HTR-8/SVneo (cell line): ENCODE measurements at places on chromosomes 4 and X.

DNA sequence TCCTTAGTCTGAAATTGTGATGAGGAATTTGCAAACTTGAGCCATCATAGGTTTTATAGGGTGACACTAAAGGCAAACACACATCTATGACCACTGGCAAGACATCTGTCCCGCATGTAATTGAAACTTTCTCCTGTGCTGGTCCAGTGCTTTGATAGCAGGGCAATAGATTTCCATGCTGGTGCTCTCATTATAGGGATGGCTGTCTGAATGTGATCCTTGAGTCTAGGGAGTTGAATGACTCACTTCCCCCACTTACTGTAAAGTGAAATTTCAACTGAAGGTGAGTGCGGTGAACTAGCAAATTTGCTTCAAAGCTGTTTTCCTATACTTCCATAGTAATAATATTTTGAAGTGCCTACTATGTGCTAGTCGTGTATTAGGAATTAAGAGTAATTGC lies 1630.0 kb downstream of the STIM2 start:
- DNase-seq: no peak

DNA sequence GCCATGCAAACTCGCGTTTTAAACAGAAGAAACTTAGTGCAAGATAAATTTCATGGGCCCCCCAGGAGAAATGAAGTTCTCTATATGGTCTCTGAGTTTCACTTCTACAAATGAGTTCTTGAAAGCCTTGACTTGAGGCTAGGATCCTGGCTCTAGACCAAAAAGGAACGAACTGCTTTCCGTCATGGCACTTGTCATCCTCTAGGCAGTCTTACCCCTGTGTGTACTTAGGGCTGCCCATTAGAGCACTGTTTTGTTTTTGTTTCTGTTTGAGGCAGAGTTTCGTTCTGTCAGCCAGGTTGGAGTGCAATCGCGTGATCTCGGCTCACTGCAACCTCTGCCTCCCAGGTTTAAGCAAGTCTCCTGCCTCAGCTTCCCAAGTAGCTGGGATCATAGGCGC lies 29.0 kb downstream of the RNF4 start:
- no peak for DNase-seq

DNA sequence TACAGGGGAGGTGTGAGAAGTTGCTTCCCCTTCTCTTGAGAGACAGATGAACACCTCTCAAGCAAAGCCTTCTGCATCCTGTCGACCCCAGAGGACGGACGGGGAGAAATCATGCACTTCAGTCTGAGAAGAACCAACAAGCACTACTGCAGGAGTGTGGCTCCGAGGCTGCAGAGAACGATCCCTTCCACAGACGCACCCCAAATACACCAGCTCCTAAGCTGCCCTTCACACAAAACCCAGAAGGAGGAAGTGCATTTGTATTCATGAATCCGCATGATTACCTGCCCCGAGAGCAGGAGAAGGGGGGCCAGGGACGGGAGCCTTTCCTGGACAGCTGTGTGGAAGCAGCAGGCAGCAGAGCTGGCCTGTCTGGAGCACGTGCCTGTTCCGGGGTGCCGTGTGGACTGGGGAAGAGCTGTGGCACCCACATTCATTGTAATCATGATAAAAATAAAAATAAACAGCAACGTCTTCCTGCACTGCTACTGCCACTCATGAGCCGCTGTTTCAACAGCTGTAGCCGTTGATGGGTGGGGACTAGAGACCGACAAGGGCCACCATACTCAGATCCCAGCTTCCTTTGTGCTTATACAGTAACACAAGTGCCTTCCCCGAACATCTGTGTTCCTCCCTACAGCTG lies 42.9 kb downstream of the ACSL1 start:
- no peak for DNase-seq

- DNase-seq: no peak
Measured at GRCh38 chr4:25062098-25062497, 31.4 kb upstream of the LGI2 start.

DNA sequence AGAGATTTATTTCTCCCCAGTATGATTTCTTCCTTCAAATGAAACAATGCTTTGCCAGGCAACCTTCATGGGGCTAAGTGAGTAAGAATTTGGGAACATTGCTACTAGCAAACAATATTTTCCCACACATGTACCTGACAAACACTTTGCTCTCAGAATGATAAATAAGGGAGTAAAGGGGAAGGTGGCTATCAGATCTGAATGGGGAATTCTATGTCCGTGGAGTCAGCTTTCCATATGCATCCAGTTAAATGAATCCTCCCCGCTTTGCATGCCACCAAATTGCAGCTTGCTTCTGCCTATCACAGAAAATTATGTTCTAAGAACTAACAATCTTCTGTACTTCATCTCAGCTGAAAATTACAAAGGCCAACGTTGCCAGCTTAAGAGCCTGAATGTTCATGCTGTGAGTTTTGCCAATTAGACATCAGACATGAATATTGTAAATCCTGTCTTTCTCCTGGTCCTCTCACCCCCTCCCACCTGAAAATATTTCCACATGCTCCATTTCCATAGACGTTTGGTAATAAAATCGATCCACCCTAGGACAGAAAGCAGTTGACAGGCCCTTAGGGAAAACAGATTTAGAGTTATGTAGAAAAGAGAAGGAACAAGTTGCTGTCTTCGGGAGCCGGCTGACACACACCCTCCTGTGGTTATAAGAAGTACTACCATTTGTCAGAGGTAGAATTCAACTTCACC lies 6.3 kb downstream of the MEPE start:
- peak; percentile 10 for DNase-seq

- no peak for DNase-seq
Measured at GRCh38 chr4:60805500-60806313, 394.4 kb upstream of the ADGRL3 start.

GRCh38 chr4:100649417-100649816 lies 131.6 kb upstream of the EMCN start:
- DNase-seq: no peak

DNA sequence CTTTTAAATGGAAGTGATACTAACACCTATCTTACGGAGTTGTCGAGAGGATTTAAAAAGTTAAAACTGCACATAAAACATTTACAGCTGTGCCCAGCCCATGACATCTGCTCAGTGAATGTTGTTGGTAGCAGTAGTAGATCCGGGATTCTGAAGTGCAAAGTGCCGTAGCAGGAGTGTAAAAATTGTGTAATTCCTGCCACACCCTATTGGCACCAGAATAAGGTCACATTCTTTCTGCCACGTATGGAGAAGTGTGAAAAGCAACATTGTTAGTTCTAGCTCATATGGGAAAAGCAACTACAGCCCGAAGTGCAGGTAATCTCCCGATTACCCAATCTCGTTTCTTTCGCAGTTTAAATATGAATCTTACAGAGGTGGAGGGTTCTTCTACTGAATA lies 31.2 kb downstream of the PRIMPOL start:
- no peak for DNase-seq

DNA sequence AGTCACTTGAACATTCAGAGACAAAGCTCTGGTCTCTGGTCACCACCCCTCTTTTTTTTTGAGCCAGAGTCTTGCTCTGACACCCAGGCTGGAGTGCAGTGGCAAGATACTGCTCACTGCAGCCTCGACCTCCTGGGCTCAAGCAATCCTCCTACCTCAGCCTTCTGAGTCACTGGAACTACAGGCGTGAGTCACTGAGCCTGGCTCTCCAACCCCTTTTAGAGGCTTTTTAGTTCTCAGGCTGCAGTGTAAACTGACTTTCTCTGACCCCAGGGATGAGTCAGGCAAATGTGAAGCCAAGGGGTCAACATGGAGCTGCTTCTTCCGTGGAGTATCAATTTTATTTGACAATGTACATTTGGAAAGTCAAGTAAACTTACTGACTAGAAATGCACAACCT lies 229.2 kb downstream of the PTTG2 start:
- DNase-seq: peak; percentile 39

GRCh38 chr4:128782076-128782715 lies 27.3 kb upstream of the JADE1 start:
- DNase-seq: no peak

- no peak for DNase-seq
Measured at GRCh38 chrX:46551494-46552128, 6.4 kb upstream of the ZNF674 start.

DNA sequence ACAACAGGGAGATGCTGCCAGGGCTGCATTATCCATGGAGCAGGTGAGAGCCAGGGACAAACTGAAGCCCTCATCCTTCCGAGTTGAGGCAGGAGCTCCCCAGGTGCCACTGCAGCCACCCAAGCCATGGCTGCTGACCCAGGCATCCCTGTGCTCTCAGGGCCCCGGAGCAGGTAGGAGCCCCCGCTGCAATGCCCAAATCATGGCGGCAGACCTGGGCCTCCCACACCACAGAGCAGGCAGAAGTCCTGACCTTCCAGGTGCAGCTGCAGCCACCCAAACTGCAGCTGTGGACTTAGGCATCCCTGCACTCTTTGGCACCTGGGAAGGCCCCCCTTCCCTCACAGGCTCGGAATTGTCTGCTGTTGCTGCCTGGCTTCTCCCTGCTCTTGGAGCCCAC lies 443.6 kb downstream of the ARAP2 start:
- no peak for DNase-seq

DNA sequence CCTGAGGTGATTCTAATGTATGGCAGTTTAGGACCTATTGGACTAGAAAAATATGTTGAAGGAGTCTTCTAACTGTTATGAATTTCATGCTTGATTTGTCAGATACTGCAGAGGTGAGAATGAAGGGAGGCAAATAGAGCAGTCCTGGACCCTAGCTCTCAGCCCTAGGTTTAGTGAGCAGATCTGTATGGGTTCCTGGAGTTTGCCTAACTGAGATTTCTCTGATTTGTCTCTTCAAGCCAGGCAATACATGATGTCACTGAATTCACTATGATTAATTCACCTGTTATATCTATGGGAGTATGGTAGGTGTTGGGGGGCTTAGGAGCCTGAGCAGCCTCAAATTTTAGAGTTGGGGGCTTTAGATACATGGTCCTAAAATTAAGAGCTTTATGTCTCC lies 2.6 kb downstream of the MND1 start:
- DNase-seq: no peak

GRCh38 chr4:6495736-6496135 lies 23.3 kb upstream of the PPP2R2C start:
- DNase-seq: no peak

- DNase-seq: no peak
Measured at GRCh38 chr4:158067646-158068045, 105.2 kb downstream of the GASK1B start.

GRCh38 chr4:80365928-80366327 lies 30.4 kb downstream of the CFAP299 start:
- DNase-seq: peak; percentile 21

DNA sequence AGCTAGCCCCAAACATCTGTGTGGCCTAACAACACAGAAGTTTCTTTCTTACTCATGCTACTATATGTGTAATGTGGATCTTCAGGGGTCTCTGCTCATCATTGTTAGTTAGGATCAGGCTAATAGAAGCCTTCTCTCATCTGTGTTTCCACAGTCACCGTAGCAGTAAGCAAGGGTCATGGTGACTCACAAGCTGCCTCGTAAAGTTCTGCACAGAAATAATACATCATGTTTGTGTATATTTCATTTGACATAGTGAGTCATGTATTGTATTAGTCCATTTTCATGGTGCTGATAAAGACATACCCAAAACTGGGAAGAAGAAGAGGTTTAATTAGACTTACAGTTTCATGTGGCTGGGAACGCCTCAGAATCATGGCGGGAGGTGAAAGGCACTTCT lies 38.7 kb downstream of the SLC4A4 start:
- peak; percentile 9 for DNase-seq

GRCh38 chr4:105548483-105548882 lies 3.9 kb upstream of the ARHGEF38 start:
- DNase-seq: no peak

- DNase-seq: no peak
Measured at GRCh38 chr4:10093801-10094552, 22.6 kb downstream of the WDR1 start.

- DNase-seq: no peak
Measured at GRCh38 chrX:81586096-81586495, 384.2 kb downstream of the SH3BGRL start.

DNA sequence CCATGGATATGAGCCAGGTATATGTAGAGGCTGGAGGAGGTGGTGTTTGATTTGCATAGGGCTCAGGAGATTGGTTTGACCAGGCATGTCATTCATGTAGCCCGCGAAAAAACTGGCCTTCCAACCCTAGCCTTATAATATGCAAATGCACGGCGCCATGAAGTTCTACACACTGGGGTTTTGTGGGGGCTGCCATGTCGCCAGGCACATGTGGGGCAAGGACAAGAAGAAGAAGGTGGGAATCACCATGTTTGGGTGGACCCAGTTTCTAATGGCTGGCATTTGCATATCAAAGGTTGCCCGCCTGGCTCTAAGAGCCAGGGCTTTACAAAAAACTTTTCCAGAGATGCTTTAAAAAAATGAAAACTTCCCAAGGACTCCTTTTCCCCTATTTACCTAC lies 1251.0 kb downstream of the PCDH18 start:
- no peak for DNase-seq

- no peak for DNase-seq
Measured at GRCh38 chr4:55409468-55410171, 13.9 kb downstream of the TMEM165 start.

- no peak for DNase-seq
Measured at GRCh38 chrX:95427389-95427788, 1257.3 kb upstream of the DIAPH2 start.

DNA sequence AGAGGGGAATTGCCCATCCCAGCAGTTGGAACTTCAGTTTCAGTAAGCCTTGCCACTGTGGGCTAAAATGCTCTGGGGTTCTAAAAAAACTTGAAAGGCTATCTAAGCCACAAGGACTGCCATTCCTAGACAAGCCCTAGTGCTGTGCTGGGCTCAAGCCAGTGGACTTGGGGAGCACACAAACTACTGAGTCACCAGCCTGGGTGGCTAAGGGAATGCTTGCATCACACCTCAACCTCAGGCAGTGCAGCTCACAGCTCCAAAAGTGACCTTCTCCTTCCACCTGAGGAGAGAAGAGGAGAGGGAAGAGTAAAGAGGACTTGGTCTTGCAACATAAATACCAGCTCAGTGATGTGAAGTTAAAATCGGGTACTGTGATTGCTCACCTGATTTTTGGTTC lies 116.7 kb upstream of the GLRA2 start:
- DNase-seq: no peak

GRCh38 chr4:122044501-122044900 lies 92.6 kb upstream of the TRPC3 start:
- no peak for DNase-seq

DNA sequence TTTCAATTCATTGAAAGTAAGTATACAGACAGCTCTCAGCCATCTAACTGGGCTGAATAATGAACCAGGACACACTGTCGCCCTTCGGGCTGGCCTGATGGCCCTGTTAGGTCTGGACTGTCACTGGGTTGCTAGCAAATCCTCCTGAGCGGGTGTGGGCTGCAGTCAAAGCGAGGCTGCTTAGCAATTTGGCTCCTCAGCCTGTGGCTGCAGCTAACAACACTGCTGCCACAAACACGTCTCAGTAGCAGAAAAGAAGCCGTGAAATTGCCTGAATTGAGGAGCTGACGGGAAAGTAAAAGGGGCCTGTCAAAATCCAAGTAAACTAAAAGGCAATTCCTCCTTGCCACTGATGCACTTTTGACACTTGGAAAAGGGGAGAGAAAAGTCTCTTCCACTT lies 72.8 kb downstream of the SMIM20 start:
- no peak for DNase-seq

- DNase-seq: no peak
Measured at GRCh38 chrX:144531877-144532276, 648.0 kb downstream of the UBE2NL start.

- no peak for DNase-seq
Measured at GRCh38 chr4:77194989-77195388, 38.0 kb downstream of the CCNG2 start.

GRCh38 chr4:78059524-78059889 lies 2.4 kb downstream of the FRAS1 start:
- DNase-seq: peak; percentile 44

- no peak for DNase-seq
Measured at GRCh38 chrX:112851806-112852205, 11.2 kb upstream of the AMOT start.
